ENCODE measurements at places on chromosomes 4 and X.
A peak's percentile ranks its signal among the peaks of the same experiment; 100 is the strongest.

DNA sequence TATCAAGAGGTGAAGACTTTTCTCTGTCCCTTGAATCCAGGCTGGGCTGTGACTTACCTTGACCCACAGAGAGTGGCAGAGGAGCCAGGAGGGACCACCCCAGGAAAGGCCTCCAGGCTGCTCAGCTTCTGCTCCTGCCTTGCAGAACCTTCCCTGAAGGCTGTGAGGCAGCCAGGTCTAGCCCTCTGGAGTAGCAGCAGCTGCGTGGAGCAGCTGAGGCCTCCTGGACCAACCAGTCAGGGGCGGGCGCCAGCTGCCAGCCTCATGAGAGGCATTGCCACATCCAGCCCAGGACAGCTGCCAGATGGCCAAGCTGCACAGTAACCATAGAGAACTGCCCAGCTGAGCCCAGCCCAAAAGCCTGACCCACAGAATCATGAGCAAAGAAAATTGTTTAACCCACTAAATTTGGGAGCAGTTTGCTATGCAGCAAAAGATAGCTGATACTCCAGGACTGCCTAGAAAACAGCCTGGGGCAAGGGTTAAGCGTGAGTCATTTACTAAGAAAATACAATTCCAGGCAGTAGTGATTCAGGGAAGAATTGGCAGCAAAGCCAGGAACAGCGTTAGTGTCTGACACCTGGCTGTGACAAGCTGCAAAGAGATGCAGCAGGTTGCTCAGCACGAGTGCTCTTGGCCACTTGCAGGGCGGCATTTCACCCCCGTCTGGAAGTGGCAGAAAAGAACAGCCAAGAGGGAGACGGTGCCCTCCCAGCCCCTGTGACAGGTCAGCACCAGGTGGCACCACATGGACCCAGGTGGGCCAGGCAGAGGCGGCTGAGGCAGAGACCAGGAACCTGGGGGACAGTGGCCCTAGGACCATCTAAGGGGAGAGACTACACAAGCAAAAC, 14.7 kb upstream of the PDE6B start:
- peak; percentile 64 for DNase-seq

DNA sequence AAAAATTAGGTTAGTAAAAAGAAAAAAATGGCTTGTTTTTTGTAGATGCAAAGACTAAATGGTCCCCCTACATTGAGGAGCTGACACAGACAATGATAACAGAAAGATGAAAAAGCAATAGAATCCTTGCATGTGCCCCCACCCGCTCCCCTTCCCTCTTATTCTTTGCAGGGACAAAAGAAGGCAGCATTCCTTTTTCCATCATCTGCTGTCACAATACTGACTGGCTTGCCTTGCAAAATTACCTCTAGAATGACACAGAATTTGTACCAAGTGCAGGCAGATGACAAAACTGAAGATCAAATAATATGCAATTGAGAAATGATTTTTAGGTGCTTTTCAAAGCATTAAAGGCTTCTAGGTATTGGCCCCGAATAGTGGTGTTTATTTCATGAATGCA, 153.1 kb upstream of the AGA start:
- DNase-seq = no peak

DNA sequence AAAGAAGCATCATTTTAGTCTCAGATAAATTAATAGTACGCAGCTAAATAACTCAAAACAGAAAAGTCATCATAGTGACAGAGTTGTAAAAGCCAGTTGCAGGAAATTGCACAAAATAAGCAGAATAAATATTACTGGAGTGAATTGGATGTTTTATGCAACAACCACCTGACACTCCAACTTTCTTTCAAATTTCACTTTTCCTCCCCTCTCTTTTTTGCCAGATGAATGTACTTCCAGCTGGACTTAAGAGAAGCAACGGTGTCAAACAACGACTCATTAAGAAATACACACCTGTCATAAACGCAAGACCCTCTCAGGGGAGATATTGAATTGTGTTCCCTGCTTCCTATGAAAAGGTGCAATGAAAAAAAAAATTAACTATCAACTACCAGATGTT, 120.2 kb upstream of the HCCS start:
- DNase-seq = no peak

DNA sequence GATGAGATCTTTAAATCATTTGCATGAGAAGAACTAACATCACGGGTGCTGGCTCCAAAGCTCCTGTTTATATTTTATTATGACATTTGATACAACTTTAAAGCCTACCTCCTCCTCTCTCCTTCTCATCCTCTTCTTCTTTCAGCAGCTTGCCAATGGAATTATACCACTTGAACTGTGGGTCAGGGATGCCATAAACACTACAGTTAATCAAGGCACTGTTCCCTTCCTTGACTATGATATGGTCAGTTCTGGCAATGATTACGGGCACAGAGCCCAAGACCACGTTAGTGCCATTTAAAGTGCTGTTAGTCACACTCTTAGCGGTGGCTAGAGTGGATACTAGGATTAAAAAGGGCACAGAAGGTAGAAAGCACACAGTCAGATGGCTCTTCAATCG, 20.7 kb downstream of the MFAP3L start:
- peak; percentile 38 for DNase-seq

- no peak for DNase-seq
These were observed 184.1 kb downstream of the CBR4 start for GRCh38 chr4:168825975-168826374.

- DNase-seq = no peak
These were observed 279.2 kb downstream of the NR3C2 start for GRCh38 chr4:148162991-148163390.

- DNase-seq = peak; percentile 21
These were observed 16.2 kb downstream of the ZFYVE28 start for GRCh38 chr4:2402048-2402842.

- peak; percentile 29 for DNase-seq
These were observed 55.4 kb upstream of the TRO start for GRCh38 chrX:54865208-54865607.

DNA sequence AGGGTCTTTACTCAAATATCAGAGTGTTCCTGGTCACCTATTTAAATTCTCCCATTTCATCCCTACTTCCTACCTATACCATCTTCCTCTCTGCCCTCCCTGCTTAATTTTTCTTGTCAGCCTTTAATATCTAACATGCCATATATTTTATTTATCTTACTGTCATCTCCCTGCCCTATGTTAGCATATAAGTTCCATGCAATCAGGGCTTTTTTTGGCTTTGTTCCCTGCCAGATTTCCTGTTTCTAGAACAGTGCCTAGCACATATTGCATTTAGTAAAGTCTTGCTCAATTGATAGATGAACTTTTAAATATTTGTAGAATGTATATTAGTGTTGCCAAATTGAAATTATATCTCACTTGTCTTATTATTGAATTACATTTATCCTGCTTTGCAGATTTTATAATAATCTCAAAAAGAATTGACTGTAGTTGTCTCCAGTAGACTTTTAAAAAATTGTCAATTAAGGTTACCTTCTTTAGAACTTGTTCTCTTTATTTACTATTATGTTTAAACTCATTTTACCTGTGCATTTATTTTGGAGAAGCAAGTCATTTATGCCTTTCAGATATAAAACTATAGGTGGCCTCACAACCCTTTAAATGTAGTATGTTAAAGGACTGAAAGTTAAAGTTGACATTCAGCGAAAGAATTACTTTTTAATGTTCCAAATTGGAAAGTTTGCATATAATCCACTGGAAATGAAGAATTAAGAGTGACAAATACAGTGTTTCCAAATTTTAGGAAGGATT, 108.2 kb upstream of the BMPR1B start:
- DNase-seq = no peak

GRCh38 chr4:142386856-142387255, 459.2 kb downstream of the INPP4B start:
- no peak for DNase-seq

GRCh38 chr4:77002321-77003107, 53.0 kb downstream of the SEPTIN11 start:
- no peak for DNase-seq

GRCh38 chrX:67780694-67781109, 236.9 kb downstream of the AR start:
- DNase-seq = no peak

- DNase-seq = no peak
These were observed 63.2 kb downstream of the SNCA start for GRCh38 chr4:89773805-89774204.

- peak; percentile 2 for DNase-seq
These were observed 2.7 kb upstream of the SORCS2 start for GRCh38 chr4:7189475-7190277.

- DNase-seq = no peak
These were observed 27.8 kb downstream of the TCEAL1 start for GRCh38 chrX:103656617-103657016.

GRCh38 chr4:26217961-26218676, 102.7 kb upstream of the RBPJ start:
- no peak for DNase-seq

DNA sequence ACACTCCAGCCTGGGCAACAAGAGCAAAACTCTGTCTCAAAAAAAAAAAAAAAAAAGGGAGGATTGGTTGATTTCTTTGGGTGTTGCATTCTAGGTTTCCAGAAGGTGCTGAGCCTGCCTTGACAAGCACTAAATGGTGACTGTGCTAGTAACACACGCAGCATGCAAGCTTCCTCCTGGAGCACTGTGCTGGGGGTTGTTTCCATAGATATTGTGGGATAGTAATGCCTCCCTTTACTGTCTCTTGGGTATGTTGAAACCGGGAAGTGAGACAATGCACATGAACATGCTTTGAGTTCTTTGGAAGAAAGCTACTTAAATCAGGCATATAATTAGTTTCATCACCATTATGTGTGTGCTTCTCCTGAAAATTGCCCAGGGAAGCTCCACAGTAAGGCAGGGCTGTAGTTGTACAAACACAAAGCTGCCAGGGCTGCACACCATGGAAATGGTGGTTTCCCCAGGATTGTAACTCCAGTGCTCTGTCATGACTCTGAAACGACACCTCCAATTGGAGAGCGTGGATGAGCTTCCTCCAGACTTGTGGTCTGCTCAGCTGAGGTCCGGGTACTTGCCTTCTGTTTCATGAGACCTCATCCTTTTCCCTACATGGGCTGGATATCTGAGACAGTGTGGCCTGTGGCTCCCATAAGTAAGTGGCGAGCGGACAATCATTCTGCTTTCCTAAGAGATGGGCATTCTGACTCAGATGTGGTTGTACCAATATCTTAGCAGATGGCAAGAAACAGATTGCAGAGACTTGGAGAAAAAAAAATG, 31.5 kb upstream of the STOX2 start:
- DNase-seq = no peak

GRCh38 chr4:3530051-3530450, 2.2 kb downstream of the LRPAP1 start:
- no peak for DNase-seq

GRCh38 chr4:163331629-163332376, 593 bp downstream of the NPY1R start:
- no peak for DNase-seq

DNA sequence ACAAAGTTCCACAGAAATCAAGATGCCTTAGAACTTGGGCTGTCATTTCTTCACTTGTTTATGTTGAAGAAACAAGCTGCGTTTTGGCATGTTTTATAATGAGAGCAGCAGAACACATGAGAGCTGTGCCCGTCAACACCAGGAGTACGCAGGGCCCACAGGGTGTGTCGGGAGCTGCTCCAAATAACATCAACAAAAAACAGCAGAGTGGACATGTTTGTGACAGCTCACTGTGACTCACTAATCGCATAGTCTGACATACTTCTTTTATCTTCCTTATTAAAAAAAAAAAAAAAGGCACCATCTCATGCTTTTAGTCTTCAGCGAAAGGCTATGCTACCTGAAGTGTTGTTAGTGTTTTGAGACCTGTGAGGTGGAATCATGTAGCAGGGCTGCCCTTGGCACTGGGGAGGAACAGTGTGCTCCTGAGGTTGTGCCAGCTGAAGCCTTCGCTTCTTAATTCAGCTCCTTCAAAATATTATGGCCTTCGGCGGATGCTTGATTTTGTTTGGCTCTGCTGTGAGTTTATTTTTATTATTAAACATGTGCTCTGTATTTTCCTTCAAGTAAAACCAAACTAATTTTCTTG, 32.8 kb downstream of the FHDC1 start:
- no peak for DNase-seq

DNA sequence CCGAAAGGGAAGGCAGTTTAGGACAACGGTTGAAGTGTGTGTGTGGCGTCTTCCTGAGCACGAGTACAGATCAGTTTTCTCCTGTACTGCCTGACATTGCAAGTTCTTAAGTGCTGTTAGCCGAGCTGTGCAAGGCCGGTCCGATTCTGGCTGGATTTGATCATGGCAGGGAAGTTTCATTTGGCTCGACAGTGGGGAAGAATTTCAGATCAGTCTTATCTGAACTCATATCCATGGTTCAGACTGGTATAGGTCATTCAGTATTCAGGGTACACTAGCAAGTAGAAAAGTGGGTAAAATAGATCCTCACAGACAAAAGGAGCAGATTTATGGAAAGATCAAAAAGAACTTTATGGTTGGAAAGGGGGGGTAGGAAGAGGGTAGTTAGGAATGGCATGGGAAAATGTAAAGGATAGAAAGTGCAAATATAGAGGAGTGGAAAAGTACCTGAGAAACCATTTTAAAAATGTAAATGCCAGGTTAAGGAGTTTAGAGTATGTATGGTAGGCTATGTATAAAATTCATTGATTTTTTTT, 716 bp downstream of the THAP9 start:
- peak; percentile 38 for DNase-seq

GRCh38 chrX:149374751-149375150, 130.4 kb downstream of the IDS start:
- DNase-seq = no peak

DNA sequence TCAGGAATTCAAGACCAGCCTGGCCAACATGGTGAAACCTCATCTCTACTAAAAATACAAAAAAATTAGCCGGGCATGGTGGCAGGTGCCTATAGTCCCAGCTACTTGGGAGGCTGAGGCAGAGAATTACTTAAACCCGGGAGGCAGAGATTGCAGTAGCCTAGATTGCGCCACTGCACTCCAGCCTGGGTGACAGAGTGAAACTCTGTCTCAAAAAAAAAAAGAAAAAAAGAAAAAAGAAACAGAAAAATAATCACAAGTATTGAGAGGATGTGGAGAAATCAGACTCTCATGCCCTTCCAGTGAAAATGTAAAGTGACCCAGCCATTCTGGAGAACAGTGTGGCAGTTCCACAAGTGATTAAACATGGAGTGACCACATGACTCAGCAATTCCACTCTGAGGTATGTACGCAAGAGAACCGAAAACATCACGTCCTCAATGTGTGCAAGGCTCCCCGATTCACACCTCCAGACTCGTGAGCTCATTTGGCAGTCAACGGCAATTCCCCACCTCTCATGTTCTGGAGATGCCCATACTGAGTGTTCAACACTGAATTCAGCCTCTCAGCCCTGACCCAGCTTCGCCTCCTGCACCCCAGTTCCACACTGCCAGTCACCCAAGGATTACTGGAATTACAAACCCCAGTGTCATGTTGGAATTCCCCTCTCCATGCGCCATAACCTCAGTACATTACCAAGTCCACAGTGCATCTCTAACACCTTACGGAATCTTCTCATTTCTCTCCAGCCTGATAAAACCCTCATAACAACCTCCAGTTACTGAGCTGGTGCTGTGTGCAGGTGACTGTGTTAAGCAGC, 21.1 kb downstream of the ACOX3 start:
- no peak for DNase-seq

- no peak for DNase-seq
These were observed 61.6 kb downstream of the SAT1 start for GRCh38 chrX:23844502-23845138.

All from DMS79 treated with DMSO at 0.1 percent for 48 hours (cell line).